PC-3 (cell line): ENCODE measurements at places on chromosomes 2 and 18. TPM values are rescaled to one million over a fixed set of nuclear protein-coding genes. Genes with fewer than 3 reads are reported as not detected.

The FSHR gene
- not detected in 2 replicates for total RNA-seq

The LIMS3 gene
- 0.26 TPM in 1 of 2 replicates, not detected in the other for total RNA-seq

The GALR1 gene
- not detected in 2 replicates for total RNA-seq

DNA sequence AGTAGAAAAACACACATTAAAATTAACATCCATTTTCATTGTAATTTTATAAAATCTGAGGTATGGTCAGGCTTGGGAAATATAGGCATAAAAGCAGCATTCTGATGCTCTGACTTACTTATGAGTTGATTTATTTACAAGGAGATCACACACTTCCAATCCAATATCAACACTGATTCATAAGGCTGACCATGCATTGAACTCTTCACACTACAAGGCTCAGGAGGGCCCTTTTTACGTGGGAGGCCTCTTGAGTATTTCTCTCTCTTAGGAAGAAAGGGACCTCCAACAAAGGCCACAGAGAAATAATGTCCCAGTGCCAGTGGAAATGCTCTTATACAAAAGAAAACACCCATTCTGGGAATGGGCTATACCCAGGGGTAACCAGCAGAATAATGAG lies 222.8 kb downstream of the NAPG start:
- peak; percentile 70 for DNase-seq

- DNase-seq = peak; percentile 50
Observed at GRCh38 chr2:116988303-116988702, 826.2 kb upstream of the DDX18 start.

DNA sequence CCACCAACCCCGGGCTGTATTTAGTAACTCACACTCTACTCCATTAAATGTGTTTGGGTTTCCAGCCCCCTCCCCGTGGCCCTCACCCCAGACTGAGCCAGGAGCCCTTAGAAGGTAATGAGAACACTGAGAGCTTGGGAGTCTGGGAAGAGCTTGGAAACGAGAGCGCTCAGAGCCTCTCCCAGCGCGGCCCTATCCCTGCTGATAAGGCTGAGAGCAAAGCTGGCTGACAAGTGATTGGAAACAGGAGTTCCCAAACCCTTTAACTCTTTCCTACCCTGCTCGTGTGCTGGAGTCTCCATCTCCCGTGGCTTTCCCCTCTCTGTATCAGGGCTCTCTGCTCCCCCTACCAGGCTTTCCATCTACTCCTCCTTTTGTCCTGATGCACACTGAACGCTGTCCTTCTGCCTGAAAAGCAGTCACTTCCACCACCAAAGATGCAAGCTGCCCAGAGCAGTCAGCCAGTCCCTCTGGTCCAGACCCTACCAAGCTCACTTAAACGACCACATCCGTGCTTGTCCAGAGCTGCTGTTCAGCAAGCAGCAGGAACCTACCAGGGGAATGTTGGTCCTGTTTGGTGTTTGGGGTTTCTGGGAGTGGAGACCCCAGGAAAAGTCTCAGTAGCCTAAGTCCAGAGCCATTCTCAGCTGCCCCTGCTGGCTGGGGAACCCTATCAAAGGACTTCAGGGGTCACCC lies 100.0 kb upstream of the PKDCC start:
- DNase-seq = no peak

DNA sequence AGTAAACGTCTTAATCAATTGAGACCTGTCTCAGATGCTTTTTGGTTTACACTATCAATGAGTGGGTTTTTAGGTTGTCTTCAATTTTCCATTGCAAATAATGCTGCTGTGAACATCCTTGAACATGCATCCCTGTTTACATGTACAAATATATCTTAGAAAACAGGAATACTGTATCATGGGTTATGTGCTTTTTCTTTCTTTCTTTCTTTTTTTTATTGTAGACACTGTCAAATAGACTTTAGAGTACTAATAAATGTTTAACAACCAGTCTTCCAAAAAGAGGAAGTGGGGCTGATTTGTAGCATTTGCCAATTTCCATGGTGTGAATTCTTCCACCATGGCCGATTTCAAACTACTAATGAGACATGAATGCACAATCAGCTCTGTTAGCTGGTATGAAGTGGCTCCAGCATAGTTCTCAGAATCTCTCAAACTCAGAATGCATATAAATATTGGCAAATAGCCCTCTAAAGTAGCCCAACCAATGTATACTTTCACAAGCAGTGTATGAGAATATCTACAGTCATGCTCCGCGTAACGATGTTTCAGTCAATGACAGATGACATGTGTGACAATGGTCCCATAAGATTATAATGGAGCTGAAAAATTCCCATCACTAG lies 50.3 kb upstream of the B3GNT2 start:
- no peak for DNase-seq

GRCh38 chr2:47086571-47086970 lies 68.5 kb downstream of the STPG4 start:
- DNase-seq = no peak

GRCh38 chr2:210099940-210100339 lies 71.3 kb downstream of the KANSL1L start:
- DNase-seq = no peak

The GAL3ST2 gene
- total RNA-seq = not detected in 2 replicates

- DNase-seq = no peak
Observed at GRCh38 chr2:98734162-98734561, 3.2 kb upstream of the MGAT4A start.

The ELOA2 gene
- total RNA-seq = not detected in 2 replicates
